ENCODE measurements at places on chromosomes 13 and 19.

DNA sequence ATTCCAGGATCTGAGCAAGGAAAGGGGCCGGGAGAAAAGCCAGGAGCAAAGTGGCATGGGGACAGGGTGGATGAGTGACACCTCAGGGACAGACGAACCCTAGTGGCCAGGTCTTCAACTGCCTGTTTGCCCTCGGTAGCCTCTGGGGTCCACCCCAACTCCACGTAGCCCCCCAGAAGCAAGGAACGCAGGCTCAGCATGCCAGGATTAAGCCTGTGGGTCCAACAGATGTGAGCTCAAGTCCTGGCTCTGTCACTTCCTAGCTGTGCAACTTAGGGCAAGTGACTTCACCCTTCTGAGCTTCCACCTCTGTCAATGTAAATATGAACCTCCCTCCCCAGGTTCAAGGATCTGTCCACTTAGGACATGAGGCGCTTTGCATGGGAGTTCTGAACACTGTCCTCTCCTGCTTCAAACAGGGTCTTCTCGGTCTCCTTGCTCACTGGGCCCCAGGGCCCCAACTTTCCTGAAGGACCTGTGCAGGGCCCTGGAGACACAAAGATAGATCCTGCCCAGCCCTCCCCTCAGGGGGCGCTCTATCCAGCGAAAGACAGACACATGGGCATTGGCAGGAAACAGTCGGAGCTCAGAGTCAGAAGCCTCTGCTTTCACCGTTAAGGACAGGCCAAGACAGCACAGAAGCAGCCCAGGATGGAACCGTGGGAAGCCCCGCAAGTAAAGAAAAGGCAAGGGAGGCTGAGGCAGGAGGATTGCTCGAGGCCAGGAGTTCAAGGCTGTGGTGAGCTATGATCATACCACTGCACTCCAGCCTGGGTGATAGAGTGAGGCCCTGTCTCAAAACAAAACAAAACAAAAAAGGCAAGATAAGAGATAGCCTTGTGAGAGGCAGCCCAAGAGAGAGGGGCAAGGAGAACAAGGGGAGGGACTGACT lies 13.2 kb downstream of the SYDE1 start:
- no peak for DNase-seq

DNA sequence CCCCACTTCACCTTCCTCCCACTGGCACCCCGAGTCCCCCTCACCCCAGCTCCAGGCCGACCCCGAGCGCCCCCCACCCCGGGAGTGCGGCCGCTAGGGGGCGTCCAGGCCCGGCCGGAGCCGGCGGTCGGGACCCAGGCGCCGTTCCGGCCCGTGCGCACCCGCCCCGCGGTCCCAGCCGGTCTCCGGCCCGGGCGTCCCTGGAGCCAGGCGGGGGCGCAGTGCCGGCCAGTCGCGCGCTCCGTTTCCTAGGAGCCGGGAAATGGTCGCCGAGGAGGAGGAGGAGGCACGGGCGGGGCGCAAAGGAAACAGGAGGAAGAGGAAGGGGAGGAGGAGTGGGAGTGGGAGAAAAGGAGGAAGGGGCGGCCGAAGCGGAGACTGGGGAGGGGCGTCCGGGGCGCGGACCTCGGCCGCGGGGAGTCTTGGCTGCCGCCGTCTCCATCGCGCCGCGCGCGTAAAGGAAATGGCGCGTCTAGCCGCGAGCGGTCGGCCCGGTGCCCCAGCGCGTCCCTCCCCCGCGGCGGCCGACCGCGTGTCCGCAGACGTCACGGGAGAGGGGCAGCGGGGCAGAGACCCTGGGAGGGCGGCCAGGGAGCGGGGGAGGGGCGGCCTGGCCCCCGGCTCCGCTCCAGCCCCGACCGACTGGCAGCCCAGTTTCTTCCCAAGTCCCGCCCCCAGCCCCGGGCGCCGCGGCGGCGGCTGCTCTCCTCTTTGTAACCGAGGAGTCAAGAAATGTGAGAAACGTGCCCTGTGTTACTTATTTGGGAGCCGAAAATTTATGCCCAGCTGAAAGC lies 1.1 kb upstream of the KCTD15 start:
- peak; percentile 41 for DNase-seq

- DNase-seq = no peak
Measured at GRCh38 chr13:77507931-77508776, 27.4 kb upstream of the SCEL start.

- no peak for DNase-seq
Measured at GRCh38 chr19:42125536-42125935, 6.7 kb downstream of the POU2F2 start.

DNA sequence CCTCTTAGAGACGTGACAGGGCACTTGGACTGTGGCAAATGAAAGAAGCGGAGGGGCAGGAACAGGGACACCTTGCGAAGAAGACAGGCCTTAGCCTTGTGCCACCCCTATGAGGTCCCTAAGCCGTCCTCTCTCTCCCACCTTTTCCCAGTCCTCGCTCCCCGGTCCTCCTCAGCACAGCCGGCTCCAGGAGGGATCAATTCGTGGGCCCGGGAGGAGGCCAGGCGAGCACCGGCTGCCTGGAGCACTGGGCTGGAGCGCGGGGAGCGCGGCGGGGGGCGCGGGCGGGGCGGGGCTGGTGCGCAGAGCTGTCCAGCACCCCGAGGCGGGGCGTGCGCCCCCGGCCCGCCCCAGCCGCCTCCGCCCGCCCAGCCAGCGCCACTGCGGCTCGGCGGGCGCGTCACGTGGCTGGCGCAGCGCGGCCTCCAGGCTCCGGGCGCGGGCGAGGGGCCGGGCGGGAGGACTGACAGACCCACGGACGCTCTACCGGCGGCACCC lies at the start of gene LRP3:
LRP3 (plus strand) TSS at position 466 of the 498 bp plus-strand sequence. CDS start 456 bp downstream, outside the sequence.
- no peak for DNase-seq

DNA sequence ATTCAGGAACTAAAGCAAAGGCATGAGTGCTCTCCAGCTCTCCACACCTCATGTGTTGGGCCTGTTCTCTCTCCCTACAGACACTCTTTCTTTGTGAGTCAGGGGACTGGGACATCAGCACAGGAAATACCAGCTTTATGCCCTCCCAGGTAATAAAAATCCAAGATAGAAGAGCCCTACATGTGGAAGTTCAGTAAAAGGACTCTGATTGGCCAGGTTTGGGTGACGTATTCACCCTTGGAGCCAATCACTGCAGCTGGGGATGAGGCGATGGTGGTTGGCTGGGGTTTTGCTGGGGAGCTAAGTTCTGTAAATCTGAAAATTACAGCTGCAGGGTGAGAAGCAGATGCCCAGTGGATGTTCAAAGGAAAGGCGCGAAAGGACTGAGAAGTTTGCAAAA lies 32.5 kb downstream of the CCDC70 start:
- DNase-seq = no peak

GRCh38 chr19:41705393-41706174 lies 2.8 kb upstream of the CEACAM5 start:
- DNase-seq = no peak

DNA sequence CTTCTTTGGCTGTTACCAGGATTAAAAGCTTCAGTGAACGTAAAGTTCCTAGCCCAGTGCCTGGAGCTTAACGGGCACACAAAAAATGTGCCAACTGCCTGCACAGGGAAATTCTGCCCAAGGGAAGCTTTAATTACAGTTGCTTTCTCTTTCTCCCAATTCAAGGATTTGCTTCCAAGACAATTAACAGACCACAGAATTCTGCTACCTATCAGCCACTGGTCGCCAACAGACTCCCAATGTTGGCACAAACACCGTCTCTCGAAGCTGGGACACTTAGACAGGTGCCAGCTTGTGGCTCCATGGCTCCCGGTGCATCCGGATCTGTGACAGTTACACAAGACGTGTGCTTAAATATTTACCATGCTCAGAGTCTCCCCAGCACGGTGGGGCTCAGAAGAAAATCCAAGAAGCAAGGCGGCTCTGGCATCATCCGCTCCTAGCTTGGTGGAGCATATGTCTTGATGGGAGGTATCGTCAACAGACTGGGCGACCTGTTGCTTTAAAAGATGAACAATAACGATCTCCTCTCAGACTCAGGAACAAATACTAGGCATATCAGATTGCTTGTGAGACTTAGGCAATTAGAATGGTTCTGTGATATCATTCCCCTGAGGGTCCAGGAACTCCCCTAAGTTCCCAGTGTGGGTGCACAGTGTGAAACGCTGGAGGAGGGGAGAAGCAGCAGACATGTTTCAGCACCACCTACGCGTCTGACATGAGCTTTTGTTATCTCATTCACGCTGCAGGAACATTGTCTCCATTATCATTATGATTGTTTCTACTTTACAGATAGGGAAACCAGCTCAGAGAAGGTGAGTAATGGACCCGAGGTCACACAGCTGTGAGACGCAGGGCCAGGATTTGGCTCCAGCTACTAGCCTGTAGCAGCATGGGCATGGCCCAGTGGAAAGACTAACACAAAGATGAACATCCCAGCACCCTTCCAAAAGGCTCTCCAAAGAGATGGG lies 61.6 kb downstream of the ALOX5AP start:
- no peak for DNase-seq

GRCh38 chr13:94711561-94712286 lies 621 bp downstream of the SOX21 start:
- DNase-seq = no peak

DNA sequence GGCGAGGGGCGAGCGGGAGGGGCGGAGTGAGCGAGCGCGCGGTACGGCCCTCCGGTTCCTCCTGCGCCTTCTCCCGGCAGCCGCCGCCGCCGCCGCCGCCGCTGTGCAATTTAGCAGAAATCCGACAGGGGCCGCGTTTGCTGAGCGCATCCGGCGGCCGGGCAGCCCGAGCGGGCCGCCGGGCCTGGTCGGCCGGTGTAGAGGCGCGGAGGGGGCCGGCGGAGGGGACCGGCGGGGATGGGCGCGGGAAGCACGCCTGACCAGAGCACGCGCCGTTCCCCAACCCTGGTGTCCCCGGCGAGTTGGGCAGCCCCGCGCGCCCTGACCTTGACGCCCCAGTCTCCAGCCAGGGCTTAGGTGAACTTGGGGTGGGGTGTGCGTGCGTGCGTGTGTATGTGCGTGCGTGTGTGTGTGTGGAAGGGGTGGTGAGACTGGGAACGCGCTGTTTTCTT lies 144.5 kb upstream of the ZNF536 start:
- peak; percentile 17 for DNase-seq

All from stimulated activated CD4-positive, alpha-beta T cell treated with anti-CD3 and anti-CD28 coated beads, TNF-alpha, amount 100 ng/mL, for 24 hours (primary cell).